T-helper 1 cell (primary cell): ENCODE measurements at places on chromosomes 2 and 18.

- no peak for DNase-seq
Measured at GRCh38 chr18:42883169-42883568, 232.3 kb downstream of the RIT2 start.

- no peak for DNase-seq
Measured at GRCh38 chr2:43186679-43187374, 39.6 kb downstream of the ZFP36L2 start.

DNA sequence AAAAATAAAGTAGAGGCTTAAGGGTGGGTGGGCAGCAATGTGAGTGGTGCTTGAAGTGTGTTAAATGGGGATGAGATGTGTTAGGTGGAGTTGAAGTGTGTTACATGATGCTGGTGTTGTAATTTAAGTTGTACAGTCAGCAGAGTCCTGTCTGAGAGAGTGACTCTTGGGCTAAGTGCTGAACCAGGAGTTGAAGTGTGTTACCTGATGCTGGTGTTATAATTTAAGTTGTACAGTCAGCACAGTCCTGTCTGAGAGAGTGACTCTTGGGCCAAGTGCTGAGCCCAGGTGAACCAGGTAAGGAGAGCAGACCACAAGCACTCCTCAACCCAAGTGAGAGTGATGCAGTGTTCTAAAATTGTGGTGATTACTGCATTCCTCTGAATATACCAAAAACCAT, 40.6 kb downstream of the LCLAT1 start:
- DNase-seq = no peak

GRCh38 chr2:102126660-102127059, 15.9 kb upstream of the IL1R1 start:
- DNase-seq = no peak

- no peak for DNase-seq
Measured at GRCh38 chr2:76895469-76895868, 626.7 kb downstream of the LRRTM4 start.

GRCh38 chr18:39241534-39241933, 1675.9 kb upstream of the CELF4 start:
- no peak for DNase-seq

GRCh38 chr2:215635788-215636139, 199.9 kb upstream of the FN1 start:
- no peak for DNase-seq
